ENCODE measurements at places on chromosomes 16 and 17. TPM values are rescaled to one million over a fixed set of nuclear protein-coding genes. Genes with fewer than 3 reads are reported as not detected.

CHST4 gene
- total RNA-seq: 7.6 TPM

SMPD3 gene
- not detected for total RNA-seq

KRTAP4-16 gene
- total RNA-seq: not detected

USP10 gene
- total RNA-seq: 63.1 TPM

NGFR gene
- total RNA-seq: 15.8 TPM

CCL13 gene
- 1.4 TPM for total RNA-seq

CDRT4 gene
- 6.9 TPM for total RNA-seq

SKAP1 gene
- total RNA-seq: 10.0 TPM

FBXW10B gene
- total RNA-seq: 0.41 TPM

TBC1D3 gene
- total RNA-seq: not detected

KRT32 gene
- not detected for total RNA-seq

CFAP97D1 gene
- total RNA-seq: 0.28 TPM

SLC5A2 gene
- 0.11 TPM for total RNA-seq

C1QTNF8 gene
- total RNA-seq: not detected

C1QBP gene
- 174 TPM for total RNA-seq

KRT17 gene
- total RNA-seq: not detected

MYH4 gene
- total RNA-seq: not detected

TEPSIN gene
- 40.3 TPM for total RNA-seq

PDIA2 gene
- 0.78 TPM for total RNA-seq

EPN3 gene
- 40.3 TPM for total RNA-seq

MYH1 gene
- not detected for total RNA-seq

CCL18 gene
- total RNA-seq: not detected

SCPEP1 gene
- total RNA-seq: 487 TPM

COASY gene
- 129 TPM for total RNA-seq

CD7 gene
- 0.11 TPM for total RNA-seq

DHRS13 gene
- total RNA-seq: 23.5 TPM

RPA1 gene
- total RNA-seq: 94.4 TPM

DOC2B gene
- 4.4 TPM for total RNA-seq

PRSS21 gene
- total RNA-seq: not detected

KRTAP1-5 gene
- not detected for total RNA-seq

CCL5 gene
- total RNA-seq: 5.0 TPM

TNFRSF13B gene
- total RNA-seq: not detected

RGS9 gene
- 23.5 TPM for total RNA-seq

FAM171A2 gene
- 5.4 TPM for total RNA-seq

KRTAP3-2 gene
- not detected for total RNA-seq

KRT33A gene
- not detected for total RNA-seq

YBX2 gene
- total RNA-seq: not detected

CDH3 gene
- 1.0 TPM for total RNA-seq

NECAB2 gene
- not detected for total RNA-seq

CCL4L2 gene
- total RNA-seq: 0.95 TPM

THRA gene
- 110 TPM for total RNA-seq

TBC1D3I gene
- total RNA-seq: not detected

HBQ1 gene
- not detected for total RNA-seq

Measured in adrenal gland (tissue), 19 donors.